ENCODE measurements at places on chromosomes 1 and 21.

DNA sequence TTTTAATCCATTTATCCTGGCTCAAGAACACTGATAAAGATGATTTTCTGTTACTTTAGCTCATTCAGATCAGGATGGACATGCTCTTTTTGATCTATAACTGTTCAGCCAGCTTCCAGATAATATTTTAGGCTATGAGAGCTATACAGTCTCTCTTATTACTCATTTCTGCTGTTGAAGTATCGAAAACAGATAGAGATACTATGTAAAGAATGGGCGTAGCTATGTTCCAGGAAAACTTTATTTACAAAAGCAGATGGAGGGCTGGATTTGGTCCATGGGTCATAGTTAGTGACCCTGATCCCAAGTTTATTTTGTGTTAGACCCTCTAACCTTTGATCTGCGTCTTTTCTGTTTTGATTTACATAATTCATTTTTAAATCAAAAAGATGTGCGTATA, 78.8 kb upstream of the TENT5C start:
- no peak for DNase-seq

DNA sequence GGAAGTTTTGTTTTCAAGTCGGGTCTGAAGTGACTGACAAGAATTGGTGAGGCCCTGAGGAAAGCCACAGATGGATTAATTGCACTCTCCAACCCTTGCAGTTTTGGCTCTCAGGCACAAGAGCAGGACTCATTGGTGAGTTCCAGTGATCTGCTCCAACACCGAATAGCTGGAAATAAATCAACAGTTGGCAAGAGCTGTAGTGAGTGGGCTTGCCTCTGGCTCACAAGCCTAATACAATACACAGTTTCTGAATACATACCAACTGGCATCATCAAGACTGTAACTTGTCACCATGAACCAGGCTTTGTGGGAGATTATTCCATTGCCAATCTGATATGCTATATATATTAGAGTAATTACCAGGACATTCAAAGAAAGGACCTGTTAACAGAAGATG, 131.6 kb downstream of the GRIK1 start:
- no peak for DNase-seq

GRCh38 chr1:203325026-203325417, 19.7 kb downstream of the BTG2 start:
- DNase-seq, result no peak

DNA sequence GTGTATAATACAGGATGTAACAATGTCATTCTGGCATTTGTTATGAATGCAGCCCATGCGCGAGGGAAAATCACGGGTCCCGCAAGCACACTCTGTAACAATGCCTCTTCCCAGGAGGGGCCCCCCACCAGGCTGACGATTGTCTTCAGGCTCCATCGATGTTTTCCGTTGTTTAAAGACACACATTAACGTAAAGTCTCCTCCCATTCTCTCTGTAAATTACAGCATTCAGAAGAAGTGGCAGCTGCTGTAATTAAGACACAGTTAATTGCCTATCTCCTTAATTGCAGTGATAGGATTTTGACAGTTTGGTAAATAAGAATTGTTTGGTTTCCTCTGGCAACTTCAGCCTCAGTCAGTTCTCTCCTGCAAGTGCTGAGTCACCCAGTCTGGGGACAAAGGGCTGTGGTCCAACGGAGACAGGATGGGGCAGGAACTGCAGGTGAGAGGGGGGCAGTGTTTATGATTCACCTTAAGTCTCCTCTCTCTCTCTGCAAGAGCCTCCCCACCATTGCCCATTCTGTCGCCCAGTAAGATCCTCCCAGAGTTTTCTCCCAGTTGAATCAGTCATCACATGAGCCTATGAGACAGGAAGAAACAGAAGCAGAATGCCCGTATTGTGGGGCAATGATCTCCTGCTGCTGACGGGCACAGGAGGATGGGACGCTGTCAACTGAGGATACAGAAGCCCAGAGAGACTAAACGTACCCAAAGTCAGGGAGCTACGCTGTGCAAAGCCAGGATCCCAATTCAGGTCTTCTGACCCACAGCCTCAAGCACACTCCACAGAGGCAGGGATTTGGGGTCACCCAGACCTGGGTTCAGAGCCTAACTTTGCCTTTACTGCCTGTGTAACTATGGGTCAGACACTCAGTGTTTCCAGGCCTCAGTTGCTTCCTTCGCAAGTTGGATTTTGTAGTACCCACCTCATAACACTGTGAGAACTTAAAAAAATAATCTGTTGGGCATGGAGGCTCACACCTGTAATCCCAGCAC, 110.0 kb downstream of the ADSS2 start:
- DNase-seq, result no peak

GRCh38 chr1:210328746-210329503, at the start of gene HHAT:
Gene HHAT, plus strand, starts transcription at chr1:210328902. Its CDS starts 20,074 bp downstream, at chr1:210348976.
- no peak for DNase-seq

- DNase-seq, result no peak
Measured at GRCh38 chr1:217617126-217617525, 13.8 kb downstream of the GPATCH2 start.

DNA sequence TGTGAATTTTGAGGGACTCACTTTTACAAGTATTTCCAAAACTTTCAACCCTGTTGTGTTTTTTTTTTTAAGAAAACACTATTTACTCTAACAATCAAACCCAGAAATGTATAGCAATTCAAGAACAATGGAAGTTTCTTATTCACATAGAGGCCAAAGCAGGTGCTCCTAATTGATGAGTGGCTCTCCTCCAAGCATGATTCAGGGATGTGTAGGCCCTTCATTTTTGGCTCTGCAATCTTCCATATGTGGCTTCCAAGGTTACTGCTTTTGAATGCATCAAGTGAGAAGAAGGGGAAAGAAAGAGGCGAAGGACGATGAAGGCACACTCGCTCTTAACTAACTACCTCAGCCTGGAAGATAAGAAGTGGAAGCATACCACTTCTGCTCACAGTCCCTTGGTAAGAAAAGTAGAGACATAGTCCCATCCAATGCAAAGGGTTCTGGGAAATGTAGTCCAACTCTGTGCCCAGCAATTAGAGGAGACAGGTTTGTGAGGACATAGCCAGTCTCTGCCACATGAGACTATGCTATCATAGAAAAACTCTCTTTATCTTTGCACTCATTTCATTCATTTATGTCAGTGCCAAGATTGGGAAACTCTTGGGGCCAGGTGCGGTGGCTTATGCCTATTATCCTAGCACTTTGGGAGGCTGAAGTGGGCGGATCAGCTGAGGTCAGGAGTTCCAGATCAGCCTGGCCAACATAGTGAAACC, 46.0 kb downstream of the OPTC start:
- no peak for DNase-seq

GRCh38 chr1:145716641-145717345, 2.5 kb upstream of the CD160 start:
- DNase-seq, result no peak

DNA sequence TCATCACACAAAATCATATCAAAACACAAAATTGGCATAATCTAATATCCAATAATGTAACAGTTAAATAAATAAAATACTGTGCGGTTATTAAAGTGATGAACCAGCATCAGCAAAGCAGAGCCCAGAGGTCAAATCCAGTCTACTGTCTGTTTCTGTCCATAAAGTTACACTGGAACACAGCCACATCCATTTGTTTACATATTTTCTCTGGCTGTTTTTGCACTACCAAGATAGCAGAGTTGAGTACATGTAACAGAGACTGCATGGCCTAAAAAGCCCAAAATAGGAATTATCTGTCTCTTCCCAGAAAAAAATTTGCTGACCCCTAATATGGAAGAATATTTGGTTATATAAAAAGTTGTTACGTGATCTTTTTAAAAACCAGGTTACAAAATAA, 242.2 kb upstream of the DMRTA2 start:
- DNase-seq, result no peak

- no peak for DNase-seq
Measured at GRCh38 chr1:83828456-83828855, 170.5 kb downstream of the TTLL7 start.

GRCh38 chr1:206062464-206062863, 9.5 kb downstream of the RHEX start:
- DNase-seq, result no peak

GRCh38 chr1:118339400-118340124, 154.5 kb upstream of the SPAG17 start:
- DNase-seq, result no peak

DNA sequence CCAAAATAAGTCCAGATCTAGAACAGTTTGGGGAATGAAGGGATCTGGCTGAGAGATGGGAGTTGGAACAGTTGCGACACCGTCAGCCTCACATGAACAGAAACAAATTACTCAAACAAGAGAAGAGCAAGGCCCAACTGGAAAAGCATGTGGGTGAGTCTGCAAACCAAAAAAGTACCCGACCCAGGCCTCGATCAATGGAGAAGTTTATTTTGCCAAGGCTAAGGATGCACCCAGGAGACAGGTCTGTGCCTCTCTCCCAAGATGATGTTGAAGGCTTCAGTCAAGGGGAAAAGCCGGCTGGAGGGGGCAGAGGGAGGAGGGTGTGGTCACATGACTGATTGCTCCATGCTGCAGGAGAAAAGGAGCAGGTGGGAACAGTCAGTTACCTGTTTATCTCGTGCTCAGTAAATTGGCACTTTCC, 42.3 kb downstream of the KRTAP10-1 start:
- no peak for DNase-seq

GRCh38 chr1:226548256-226549093, at the start of gene STUM:
Gene STUM, plus strand, starts transcription at chr1:226548764. Its CDS starts 141 bp downstream, at chr1:226548905.
- no peak for DNase-seq

- no peak for DNase-seq
Measured at GRCh38 chr21:34882719-34883131, 166.4 kb downstream of the RUNX1 start.

DNA sequence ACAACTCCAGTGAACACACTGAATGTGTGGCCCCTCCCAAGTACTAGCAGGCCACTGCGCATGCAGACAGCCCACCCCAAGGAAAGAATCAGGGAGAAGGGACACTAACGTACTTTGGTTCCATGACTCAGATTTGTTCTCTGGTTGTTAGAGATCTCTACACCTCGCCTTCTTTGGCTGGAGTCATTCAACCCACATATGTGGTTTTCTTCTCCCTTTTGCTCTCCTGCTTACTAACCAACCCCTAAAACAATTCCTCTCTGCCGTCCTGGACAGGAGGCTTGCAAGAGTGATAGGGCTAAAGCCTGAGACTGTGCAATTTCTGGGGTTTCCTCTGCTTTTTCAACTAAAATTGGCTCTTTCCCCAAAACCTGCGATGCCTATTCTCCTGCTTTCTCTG, 5.7 kb upstream of the CD48 start:
- no peak for DNase-seq

- DNase-seq, result no peak
Measured at GRCh38 chr1:54017979-54018378, at the start of gene LDLRAD1. Gene LDLRAD1, minus strand, starts transcription at chr1:54018186. Its CDS starts 74 bp downstream, at chr1:54018112.

DNA sequence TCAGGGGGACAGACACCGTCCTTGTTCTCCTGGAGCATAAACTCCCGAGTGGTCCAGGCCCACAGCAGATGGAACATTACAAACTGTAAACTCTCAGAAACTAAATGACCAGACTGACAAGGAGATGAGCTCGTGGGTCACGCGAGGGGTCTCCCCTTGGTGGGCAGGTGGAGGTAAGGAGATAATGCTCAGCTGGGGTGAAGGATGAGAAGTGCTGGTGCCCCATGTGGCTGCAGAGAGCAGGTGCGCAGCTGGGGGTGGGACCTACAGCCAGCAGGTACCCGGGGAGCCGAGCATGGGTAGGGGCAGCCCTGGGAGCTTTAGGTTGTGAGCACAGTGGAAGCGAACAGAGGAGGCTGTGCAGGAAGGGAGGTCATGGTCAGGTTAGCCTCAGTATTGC, 40.1 kb downstream of the AJAP1 start:
- DNase-seq, result no peak

GRCh38 chr1:205274041-205274691, 46.4 kb downstream of the TMCC2 start:
- no peak for DNase-seq

DNA sequence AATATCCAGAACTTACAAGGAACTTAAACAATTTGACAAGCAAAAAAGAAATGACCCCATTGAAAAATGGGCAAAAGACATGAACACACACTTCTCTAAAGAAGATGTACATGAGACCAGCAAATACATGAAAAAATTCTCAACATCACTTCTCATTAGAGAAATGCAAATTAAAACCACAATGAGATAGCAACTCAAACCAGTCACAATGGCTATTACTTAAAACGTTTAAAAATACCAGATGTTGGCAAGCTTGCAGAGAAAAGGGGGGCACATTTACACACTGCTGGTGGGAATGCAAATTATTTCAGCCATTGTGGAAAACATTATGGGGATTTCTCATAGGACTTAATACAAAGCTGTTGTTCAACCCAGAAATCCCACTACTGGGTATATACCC, 1634.0 kb downstream of the NCAM2 start:
- no peak for DNase-seq

DNA sequence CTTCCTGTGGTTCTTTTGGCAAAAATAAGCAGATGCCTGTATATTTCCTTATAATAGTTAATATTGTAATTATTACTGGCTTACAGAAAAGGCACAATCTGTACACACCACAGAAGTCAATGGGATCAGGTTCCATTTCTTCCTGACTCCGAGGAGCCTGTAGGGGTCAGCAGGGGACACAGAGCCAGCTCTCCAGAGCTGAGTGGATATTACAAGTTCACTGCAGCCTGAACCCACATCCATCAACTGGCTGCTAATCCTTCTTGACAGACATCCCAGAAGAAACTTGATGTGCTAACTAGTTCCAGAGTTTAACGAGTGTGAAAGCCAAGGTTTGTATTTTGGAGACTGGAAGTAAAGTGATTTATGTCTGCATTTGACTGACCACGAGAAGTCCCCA, 203.8 kb downstream of the LMX1A start:
- DNase-seq, result no peak

GRCh38 chr1:39829791-39830533, 41.3 kb upstream of the BMP8B start:
- no peak for DNase-seq

- no peak for DNase-seq
Measured at GRCh38 chr1:46289134-46289494, 14.3 kb downstream of the LRRC41 start.

GRCh38 chr1:38523568-38523939, 336.0 kb downstream of the RRAGC start:
- DNase-seq, result no peak

- no peak for DNase-seq
Measured at GRCh38 chr1:18470671-18471355, 9.9 kb upstream of the KLHDC7A start.

GRCh38 chr1:43206600-43207228, 34.6 kb downstream of the CFAP57 start:
- DNase-seq, result peak; percentile 93

- no peak for DNase-seq
Measured at GRCh38 chr1:36964830-36965229, 69.5 kb downstream of the GRIK3 start.

- DNase-seq, result peak; percentile 84
Measured at GRCh38 chr21:35366394-35367080, 317.4 kb upstream of the RUNX1 start.
